ENCODE measurements at places on chromosomes 12 and 14.

DNA sequence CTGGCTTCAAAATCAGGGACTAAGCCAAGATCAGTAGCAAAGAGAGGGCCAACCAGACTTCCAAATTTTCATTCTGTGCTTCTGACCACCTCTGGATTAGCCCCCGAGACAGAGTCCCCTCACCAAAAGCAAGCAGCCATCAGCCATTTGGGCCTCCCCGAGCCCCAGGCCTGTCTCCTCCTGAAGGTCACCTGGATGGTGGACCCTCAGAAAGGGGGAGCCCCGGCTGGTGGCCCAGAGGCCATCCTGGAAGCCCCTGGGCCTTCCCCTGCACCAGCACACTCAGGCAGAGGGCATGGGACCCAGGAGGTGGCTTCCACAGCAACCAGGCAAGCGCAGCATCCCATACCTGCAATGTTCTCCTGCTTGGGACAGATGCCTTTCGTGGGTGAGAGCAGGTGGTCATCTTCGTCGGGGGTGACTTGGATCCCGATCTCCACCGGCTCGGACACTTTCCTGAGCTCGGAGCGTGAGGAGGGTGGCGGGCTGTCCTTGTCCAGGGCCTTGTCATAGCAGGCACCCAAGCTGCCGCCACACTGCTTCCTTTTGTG lies 14.8 kb downstream of the BCL11B start:
- DNase-seq, result no peak

DNA sequence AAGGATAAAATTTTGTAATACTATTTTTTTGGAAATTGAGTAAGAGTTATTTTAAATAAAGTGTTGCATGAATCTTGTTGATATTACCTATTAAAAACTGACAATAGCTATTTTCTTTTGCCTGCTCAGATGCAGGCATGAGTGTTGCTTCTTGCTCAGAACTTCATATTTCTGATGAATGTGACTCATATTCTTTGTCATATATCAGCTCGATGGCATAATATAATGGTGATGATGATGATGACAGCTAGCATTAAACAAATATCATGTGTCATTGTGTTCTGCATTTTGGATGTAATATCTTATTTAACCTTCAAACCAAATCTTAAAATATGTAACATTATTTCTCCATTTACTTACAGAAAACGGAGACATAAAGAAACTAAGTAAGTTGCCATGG lies 605.5 kb upstream of the FOXG1 start:
- DNase-seq, result no peak

- DNase-seq, result no peak
Observed at GRCh38 chr12:87270919-87271318, 758.3 kb downstream of the C12orf50 start.

- no peak for DNase-seq
Observed at GRCh38 chr14:34449819-34450541, 12.1 kb downstream of the SPTSSA start.

DNA sequence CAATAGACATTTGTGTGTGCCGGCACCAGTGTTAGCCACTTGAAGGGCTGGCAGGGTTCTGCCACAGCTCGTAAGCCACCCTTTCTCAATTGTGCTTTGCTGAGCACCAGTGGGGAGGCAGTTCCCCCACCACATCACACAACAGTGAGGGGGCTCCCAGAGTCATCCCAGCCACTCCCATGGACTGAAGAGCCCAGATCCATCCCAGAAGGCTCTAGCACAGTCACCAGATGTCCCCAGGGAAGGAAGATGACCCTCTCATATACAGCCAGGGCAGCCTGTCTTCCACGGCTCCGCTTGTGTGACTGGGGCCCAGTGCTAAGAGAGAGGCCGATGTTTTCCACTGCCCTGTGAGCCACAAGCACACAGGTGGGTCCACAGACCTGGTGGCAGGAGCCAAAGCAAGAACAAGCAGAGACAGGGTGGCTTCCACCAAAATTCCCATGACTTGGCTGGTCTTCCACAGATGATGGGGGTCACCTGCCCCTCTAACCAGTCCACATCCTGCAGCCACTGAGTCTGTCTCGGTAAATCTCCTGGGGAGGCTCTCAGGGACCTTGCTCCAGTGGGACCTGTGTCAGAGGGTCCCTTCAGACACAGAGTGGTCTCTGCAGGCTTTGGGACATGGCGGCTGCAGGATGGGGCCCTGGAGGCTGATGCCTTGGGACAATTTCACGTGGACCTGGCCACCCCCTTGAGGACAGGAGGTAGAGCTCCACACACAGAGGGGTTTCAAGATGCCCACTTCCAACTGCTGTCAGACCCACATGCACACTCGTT lies 71.9 kb upstream of the DDX11 start:
- no peak for DNase-seq

DNA sequence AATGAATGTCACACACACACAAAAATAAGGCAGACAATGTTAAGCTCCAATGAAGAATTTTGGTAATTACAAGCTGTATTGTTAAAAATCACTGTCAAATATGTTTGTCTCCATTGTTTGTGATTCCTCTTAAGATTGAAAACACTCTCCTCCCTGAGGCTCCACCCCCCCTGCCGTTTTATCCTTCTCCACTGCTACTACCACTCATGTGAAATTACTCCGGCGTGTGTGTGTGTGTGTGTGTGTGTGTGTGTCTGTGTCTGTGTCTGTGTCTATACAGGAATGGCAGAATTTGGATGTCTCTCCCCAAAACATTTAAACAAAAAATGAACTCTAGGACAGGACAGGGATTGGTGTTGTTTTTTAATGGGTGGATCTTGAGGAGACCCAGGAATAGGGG lies 365.1 kb upstream of the DIO2 start:
- DNase-seq, result no peak

DNA sequence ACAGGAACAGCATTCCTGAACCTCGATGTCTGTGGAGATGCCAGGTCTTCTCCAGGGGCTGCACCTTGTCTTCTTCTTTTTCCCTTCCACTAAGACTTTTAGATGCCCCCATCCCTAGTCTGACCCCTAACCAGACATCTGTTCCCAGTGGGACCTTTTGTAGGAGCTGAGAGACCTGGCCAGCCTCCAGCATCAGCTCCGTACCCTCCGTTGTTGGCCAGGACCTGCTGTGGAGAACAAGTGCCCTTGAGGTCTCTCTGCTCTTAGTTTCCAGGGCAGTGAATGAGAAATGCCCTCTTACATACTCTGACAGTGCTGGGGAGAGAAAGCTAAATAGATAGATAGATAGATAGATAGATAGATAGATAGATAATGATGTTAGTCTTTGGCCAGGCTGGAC lies 16.8 kb upstream of the SDR39U1 start:
- DNase-seq, result no peak

DNA sequence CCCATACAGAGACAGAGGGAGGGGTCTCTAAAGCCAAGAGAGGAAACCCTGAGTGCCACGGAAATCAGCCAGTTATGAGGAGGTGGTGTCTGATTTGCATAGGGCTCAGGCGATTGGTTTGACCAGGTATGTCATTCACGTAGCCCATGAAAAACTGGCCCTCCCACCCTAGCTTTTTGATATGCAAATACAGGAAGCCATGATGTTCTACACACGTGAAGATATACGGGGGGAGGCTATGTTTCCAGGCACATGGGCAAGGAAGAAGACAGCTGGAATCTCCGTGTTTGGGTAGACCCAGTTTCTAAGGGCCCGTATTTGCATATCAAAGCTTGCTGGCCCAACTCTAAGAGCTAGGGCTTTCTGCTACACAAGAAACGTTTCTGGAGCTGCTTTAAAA lies 717.8 kb upstream of the SEL1L start:
- no peak for DNase-seq

GRCh38 chr12:98329589-98329988 lies 185.8 kb upstream of the TMPO start:
- no peak for DNase-seq

DNA sequence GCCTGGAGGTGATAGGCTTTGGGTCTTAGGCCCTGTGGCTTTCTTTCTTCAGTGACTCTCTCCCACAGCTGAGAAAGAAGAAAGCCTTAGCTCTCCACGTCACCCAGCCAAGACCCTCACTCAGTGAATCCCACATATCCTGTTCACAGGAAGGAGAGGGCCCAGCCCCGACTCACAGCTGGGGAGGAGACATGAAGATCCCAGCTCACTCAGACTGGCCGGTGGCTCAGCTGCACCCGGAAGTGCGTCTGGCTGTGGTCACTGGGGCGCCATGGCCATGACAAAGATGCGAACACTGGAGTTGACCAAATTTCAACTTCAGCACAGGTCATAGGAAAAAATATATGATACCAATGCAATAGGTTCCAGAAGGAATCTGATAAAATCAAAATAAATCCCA lies 14.2 kb downstream of the DLK1 start:
- no peak for DNase-seq

DNA sequence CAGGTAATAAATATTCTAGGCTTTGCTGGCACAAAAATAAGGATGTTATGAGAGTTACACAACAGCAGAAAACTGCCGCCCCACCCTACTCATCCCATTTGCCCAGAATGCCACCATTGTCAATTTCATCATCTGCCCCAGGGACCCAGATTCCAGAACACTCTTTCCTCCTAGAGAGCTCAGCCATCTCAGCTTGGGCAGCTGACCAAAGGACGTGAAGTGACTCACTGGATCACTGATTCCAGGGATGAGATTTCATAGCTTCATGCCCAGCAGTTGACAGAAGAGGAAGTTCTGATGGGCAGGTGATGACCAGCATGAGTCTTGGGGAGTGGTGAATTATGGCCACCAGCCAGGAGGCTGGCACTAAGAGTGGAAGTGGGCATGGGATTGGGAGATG lies 450.3 kb downstream of the RMST start:
- no peak for DNase-seq

GRCh38 chr12:6767353-6768319 lies 1.5 kb downstream of the PTMS start:
- DNase-seq, result no peak

GRCh38 chr12:67193704-67194103 lies 75.5 kb upstream of the CAND1 start:
- peak; percentile 1 for DNase-seq

- DNase-seq, result no peak
Observed at GRCh38 chr12:101732318-101732717, 6.9 kb downstream of the SYCP3 start.

DNA sequence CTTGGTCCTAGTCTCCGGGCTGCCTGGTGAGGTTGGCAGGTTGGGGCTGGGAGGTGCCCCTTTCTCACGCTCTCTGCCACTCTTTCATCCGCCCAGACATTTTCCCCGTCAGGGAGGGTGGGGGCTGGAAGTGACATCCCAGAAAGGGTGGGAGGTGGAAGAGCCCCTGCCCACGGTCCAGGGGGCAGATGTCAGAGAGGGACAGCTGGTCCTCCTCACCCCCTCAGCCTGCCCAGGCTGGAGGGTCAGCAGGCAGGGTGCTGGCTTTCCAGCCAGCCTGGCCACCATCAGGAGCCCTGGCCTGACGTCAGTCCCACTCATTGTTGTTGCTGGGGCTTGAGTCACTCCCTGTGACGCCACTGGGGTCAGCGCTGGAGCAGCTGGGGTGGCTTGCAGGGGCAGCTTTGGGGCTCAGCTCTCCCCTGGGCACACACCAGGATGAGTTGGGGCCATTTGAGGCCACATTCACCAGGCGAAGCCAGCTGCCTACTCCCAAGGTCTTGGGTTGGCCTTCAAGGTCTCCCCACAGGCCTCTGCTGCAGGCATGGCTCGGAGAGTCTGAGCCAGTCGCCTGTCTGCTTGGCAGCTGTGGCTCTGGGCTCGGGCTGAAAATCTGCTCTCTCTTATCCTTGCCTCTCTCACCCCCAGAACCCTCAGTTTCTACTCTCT lies 5.7 kb upstream of the ATG101 start:
- peak; percentile 88 for DNase-seq

DNA sequence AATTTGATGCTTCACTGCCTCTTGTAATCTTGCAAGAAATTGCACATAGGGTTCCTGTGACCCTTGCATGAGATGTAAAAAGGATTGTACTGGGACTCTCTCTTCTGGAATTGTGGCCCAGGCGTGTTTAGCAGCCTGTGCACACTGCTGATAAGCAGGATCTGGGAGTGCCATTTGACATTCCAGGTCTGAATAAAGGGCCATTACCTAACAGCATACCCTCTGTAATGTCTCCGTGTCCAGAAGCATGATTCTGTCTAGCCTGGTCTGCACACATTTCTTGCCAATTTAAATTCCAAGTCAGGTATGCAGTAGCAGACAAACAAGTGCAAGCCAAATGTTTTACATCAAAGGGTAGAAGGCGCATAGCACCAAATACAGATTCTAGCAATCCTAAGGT lies 18.1 kb upstream of the MAPKAPK5 start:
- no peak for DNase-seq

- DNase-seq, result no peak
Observed at GRCh38 chr14:89771251-89771650, 183.3 kb downstream of the EFCAB11 start.

DNA sequence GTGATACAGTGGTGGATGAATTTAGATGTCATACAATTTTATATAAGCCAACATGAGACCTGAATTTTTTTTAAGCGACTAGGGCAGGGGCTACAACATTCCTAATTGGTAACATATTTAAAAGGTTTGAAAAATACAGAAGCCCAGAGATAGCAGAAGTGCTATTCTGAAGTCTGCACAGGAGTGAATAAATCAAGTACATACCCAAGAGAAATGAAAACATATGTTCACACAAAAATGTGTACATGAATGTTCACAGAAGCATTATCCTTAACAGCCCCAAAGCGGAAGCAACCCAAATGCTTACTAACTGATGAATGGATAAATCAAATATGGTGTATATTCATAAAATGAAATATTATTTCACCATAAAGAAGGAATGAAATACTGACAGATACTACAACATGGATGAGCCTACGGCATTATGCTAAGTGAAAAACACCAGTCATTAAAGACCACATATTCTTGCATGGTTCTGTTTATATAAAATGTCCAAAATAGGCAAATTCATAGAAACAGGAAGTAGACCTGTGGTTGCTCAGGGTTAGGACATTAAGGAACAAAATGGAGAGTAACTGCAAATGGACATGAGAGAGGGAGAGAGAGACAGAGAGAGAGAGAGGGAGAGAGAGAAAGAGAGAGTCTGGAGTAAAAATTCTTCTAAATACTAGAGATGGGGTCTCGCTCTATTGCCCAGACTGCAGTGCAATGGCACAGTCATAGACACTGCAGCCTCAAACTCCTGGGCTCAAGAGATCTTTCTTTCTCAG lies 28.0 kb upstream of the GXYLT1 start:
- no peak for DNase-seq

- peak; percentile 51 for DNase-seq
Observed at GRCh38 chr14:53044486-53044885, 93.6 kb upstream of the FERMT2 start.
